ENCODE measurements at places on chromosomes 11 and 22. TPM values are rescaled to one million over a fixed set of nuclear protein-coding genes. Genes with fewer than 3 reads are reported as not detected.

GRCh38 chr11:126175393-126175792 is 36.1 kb downstream of the RPUSD4 start:
- no peak for DNase-seq

- no peak for DNase-seq
Observed at GRCh38 chr11:102600666-102601065, 24.5 kb downstream of the MMP20 start.

GRCh38 chr22:44931077-44931540 is 78.7 kb downstream of the PHF21B start:
- DNase-seq = no peak

DNA sequence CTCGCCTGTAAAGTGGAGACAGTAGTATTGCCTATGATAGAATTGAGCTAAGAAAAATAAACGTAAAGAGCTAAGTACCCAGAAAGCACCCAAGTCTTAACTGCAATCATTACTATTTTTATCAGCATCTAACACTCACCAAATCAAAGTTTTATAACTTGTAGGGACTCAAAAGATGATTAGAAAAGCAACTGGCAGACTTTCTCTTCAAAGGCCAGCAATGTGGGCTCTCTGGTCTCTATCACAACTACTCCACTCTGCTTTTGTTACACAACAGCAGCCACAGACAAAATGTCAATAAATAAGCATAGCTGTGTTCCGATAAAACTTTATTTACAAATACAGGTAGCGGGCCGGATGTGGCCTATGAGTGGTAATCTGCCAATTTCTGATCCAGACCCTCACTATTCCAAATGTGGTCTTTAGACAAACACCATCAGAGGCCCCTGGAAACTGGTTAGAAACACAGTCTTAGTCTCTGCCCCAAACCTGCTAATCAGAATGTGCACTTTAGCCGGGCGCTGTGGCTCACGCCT is 8.2 kb downstream of the TPST2 start:
- no peak for DNase-seq

- peak; percentile 57 for DNase-seq
Observed at GRCh38 chr11:96272529-96273222, 70.3 kb downstream of the MAML2 start.

DNA sequence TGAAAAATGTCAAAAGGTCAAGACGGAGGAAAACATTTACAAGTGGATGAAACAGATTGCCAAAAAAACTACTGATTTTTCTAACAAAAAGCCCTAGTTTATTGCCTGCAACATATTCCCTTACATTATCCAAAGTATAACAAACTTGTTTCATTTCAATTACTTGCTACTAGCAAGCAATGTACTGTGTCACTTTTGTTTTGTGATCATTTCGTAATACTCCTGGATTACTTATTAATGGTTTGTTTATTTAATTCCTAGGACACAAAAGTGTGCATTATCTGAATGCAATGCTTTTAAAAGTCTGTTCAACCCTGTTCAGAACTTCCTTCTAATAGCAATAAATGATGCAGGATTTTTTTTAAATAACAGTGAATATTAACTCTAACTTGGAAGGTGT is 50.9 kb downstream of the CCDC34 start:
- no peak for DNase-seq

DNA sequence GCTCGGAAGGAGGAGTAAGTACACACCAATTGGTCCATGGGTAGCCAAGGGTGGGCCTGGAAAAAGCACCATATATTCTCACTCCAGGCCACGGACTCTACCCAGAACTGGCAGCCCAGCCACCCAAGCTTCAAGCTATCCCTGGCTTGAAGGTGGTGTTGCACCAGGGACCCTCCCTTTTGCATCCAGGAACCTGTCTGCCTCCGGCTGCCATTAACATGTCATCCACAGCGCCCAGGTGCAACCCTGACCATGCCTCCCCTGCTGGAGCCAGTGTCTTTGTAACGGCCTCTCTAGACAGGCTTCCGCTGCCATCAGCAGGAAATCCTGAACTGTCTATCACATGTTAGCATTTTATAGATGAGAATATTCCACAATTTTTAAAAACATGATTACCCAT is 2158.5 kb upstream of the RAG2 start:
- DNase-seq = no peak

- DNase-seq = peak; percentile 86
Observed at GRCh38 chr22:17638432-17639246, at the start of gene BCL2L13. TSS of gene BCL2L13 (plus strand) at chr22:17638757. CDS start at chr22:17655712, 16,955 bp downstream.

Gene LMO2
- polyA plus RNA-seq = 38.8 TPM

Measured in right renal pelvis (tissue), 4 donors.